ENCODE measurements at places on chromosomes 2 and 18.

- DNase-seq, result no peak
These were observed 468.1 kb upstream of the FANCL start for GRCh38 chr2:58709274-58709673.

GRCh38 chr2:231386446-231386845, 9.1 kb upstream of the B3GNT7 start:
- DNase-seq, result no peak

GRCh38 chr18:50656841-50657470, 97.1 kb downstream of the MAPK4 start:
- no peak for DNase-seq

GRCh38 chr18:75127143-75128021, 81.6 kb downstream of the PTGR3 start:
- no peak for DNase-seq

GRCh38 chr2:85736456-85737355, 17.1 kb upstream of the ATOH8 start:
- no peak for DNase-seq

Measured in CD4-positive, alpha-beta T cell treated with Interleukin-12 subunit alpha and Interleukin-12 subunit beta, for 1 hour (primary cell).